ENCODE measurements at places on chromosomes 2 and 18. TPM values are rescaled to one million over a fixed set of nuclear protein-coding genes. Genes with fewer than 3 reads are reported as not detected.

The ZNF804A gene
- polyA plus RNA-seq, result 0.96 TPM

- DNase-seq, result no peak
Observed at GRCh38 chr2:99473518-99474083, 16.2 kb downstream of the REV1 start.

GRCh38 chr18:73110307-73110706 lies 242.5 kb upstream of the NETO1 start:
- DNase-seq, result no peak

The REG1B gene
- not detected for polyA plus RNA-seq

DNA sequence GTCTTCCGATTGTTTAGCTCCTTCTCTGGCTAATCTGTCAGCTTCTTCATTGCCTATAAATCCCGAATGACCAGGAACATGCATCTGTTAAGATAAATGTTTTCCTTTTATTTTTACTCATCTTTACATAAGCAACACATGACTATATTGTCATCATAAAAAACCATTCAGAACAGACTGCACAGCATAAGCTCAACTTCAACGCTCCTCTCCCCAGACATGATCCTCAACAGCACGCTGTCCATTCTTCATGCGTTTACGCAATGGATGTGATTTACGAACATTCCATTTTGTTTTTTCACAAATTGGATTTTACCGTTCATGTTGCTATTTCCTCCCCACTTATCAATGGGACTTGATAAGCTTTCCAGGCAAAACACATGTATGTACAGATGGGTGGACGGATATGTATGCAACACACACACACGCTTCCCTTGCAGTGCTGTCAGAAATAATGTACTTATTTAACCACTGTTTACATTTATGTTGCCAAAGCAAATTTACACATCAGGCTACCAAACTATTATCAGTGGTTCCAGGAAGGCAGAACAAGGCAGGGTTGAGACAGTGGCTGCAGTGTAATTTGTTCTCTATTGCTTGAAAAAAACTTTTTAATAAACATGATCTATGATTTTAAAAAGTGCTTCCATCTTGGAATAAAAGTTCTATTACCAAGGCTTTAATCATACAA lies 12.2 kb downstream of the RNASEH1 start:
- no peak for DNase-seq

GRCh38 chr18:5967666-5968065 lies 72.3 kb upstream of the TMEM200C start:
- DNase-seq, result no peak

The MAP3K19 gene
- not detected for polyA plus RNA-seq

DNA sequence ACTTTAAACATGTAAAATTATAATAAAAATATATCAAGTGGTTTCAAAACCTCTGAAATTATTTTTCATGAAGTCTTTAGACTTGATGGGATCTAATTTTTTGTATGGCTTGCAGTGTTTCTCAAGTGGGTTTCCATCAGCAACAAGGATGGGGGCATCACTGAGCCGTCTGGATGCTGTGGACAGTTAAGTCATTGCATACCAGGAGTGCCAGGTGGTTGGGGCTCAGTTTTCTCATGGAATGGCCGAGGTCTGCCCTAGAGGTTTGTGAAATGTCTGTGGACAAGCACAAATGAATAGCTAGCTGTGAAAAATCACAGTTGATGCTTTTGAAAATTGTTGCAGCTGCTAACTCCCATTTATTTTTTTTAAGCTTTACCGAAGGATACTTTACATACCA lies 1.7 kb downstream of the PRELID3A start:
- DNase-seq, result no peak

The MIB1 gene
- 10.0 TPM for polyA plus RNA-seq

DNA sequence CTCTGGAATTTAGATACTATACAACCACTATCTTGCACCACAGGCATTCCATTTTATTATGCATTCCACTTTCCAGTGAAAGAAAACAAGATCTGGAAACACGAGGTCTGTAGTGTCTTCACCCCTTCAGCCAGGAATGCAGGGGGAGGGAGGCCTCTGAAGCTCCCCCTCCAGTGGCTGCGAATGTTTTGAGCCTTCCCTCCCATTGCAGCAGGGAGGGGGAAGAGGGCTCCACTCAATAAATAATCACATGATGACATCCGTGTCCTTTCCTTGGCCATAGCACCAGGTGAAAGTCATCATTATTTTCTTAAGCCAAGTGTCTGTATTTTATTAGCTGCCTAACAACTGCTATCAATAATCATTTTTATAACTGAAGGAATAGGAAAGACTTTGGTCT lies 38.6 kb downstream of the ALPK2 start:
- DNase-seq, result peak; percentile 84

GRCh38 chr2:210399440-210400041 lies 77.0 kb downstream of the LANCL1 start:
- no peak for DNase-seq

The ADRA2B gene
- polyA plus RNA-seq, result not detected

The CACNB4 gene
- polyA plus RNA-seq, result 0.12 TPM

The G6PC2 gene
- not detected for polyA plus RNA-seq

GRCh38 chr18:14914771-14915170 lies 166.8 kb downstream of the ANKRD30B start:
- no peak for DNase-seq

The TMEM178A gene
- polyA plus RNA-seq, result 2.0 TPM

- no peak for DNase-seq
Observed at GRCh38 chr18:6504605-6505497, 90.1 kb upstream of the L3MBTL4 start.

- DNase-seq, result no peak
Observed at GRCh38 chr2:40439473-40439872, 12.4 kb downstream of the SLC8A1 start.

DNA sequence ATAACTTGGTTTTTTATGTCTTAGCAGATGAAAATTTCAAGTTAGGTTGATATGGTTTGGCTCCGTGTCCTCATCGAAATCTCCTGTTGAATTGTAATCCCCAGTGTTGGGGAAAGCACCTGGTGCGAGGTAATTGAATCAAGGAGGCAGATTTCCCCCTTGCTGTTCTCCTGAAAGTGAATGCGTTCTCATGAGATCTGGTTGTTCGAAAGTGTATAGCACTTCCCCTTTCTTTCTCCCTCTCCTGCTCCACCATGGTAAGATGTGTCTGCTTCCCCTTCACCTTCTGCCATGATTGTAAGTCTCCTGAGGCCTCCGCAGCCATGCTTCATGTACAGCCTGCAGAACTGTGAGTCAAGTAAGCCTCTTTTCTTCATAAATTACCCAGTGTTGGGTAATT lies 242.1 kb upstream of the TNP1 start:
- DNase-seq, result no peak

- no peak for DNase-seq
Observed at GRCh38 chr18:77870199-77870598, 620.6 kb downstream of the GALR1 start.

GRCh38 chr18:75132931-75133525 lies 75.9 kb downstream of the PTGR3 start:
- DNase-seq, result no peak

DNA sequence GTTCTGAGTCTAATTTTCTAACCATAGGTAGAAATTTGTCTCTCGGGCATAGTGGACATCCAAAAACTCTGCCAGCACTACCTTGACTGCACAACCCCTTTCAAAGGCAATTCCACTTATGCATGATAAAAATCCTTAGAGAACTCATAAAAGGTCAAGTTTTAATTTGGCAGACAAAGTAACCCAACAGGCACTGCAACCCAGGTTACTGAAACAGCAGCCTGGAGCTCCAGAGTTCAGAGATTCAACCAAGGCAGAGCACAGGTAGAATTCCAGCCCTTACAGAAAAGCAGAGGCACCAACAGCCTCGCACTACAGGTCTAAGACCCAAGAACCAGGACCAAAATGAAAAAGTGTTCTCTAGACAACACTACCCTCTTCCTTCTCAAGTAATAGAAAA lies 1.8 kb downstream of the DTNB start:
- DNase-seq, result no peak

The CCDC68 gene
- polyA plus RNA-seq, result 0.34 TPM

The NOSTRIN gene
- polyA plus RNA-seq, result not detected

The REEP1 gene
- polyA plus RNA-seq, result 0.28 TPM

GRCh38 chr2:236643480-236643879 lies 73.9 kb downstream of the ACKR3 start:
- no peak for DNase-seq

DNA sequence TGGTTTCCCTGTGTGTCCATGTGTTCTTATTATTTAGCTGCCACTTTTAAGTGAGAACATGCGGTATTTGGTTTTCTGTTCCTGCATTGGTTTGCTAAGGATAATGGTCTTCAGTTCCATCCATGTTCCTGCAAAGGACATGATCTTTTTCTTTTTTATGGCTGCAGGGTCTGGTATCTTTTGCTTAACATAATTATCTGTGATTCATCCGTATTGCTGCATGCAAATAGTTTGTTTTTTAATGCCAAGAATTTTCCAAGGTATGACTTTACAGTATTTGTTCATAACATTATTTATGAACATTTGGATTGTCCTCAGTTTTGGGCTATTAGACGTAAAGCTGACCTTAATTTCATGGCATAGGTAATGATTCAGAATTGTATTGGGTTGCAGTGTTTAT lies 17.8 kb downstream of the GIGYF2 start:
- DNase-seq, result no peak

The NCKAP5 gene
- polyA plus RNA-seq, result 2.1 TPM

DNA sequence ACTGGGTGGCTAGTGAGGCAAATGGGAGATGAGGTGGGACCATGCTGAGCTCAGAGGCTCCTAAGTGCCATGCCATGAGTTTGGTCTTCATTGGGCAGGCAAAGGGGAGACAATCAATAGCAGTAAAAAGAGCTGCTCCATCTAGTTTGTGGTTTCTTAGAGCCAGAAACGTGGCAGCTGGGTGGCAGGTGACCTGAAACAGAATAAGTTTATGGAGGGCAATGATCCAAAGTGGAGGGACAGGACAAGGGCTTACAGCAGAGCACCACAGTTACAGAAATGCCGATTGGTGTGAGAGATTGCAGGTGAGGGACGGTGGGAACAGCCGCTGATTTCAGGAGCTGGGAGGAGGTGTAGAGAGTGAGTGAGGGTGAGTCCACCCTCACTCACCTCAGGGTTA lies 237.0 kb downstream of the LPIN1 start:
- no peak for DNase-seq

GRCh38 chr2:232787806-232788205 lies 11.4 kb upstream of the KCNJ13 start:
- DNase-seq, result no peak

The CARF gene
- polyA plus RNA-seq, result 7.7 TPM

- no peak for DNase-seq
Observed at GRCh38 chr2:73114273-73114867, 1.6 kb upstream of the RAB11FIP5 start.

DNA sequence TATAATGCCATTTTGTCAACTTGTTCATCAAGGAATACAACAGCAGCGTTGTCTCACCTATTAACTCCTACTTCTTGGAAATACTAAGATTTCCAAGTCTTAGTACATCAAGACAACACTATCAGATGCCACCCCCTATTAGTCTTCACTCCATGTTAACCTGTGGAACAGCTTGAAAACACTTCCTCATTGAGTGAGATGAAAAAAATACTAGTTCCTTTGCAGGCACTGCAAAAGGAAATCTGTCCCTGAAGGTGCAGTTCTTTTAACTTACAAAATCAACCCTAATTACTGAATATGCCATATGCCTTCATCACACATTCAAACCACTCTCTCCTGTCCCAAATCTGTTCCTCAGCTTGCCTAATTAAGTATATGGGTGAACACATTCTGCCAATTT lies 4.0 kb downstream of the CWC22 start:
- no peak for DNase-seq

DNA sequence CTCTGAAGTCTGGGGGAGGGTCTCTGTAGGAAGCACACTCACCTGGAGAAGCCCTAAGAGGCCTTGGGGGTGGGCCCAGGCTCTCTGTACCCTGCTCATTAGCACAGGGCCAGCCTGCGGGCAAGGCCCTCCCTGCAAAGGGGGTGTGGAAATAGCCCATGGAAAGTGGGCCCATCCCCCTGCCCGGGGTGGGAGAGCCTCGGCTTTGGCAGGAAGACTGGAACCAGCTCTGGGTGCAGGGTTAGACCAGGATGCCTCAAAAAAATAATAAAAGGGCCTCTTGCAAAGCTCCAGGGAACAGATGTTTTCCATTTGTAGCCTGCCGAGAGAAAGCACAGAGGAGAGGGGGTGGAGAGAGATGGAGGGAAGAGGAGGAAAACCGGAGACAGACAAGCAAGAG lies 98.7 kb downstream of the STPG4 start:
- peak; percentile 68 for DNase-seq

- no peak for DNase-seq
Observed at GRCh38 chr2:156810094-156810493, 373.9 kb downstream of the GPD2 start.

DNA sequence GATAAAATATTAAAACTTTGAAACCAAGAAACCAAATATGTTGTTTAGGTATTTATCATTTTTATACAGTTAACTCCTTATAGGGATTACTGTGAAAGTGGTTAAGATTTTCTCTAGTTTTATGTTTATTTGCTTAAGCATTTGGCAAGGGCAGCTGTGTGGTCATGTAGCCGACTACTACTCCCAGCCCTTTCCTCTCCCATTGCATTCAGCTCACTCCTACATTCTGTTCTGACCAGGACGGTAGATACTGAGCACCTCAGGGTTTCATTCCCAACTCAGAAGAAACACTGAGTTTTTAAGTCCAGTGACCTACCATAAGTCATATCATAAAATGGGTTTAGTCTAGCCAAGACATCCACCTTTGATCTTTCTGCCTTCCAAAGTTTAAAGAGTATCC lies 19.8 kb downstream of the FZD5 start:
- DNase-seq, result no peak

DNA sequence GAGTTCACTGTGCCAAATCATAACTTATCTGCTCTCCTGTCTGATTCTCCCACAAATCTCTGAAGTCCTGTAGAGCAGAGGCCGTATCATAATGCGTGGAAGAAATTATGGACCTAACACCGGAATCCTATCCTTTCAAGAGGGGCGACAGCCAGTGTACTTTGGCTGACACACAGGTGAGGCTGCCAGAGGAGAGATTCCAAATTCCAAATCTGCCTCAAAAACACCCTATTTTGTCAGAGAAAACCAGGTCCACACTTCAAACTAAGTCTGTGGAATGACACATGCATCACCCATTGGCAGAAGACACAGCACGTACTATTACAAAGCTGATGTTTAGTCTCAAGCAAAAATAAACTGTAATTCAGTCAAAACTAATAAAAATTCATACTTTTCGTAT lies 139.2 kb upstream of the PID1 start:
- no peak for DNase-seq

DNA sequence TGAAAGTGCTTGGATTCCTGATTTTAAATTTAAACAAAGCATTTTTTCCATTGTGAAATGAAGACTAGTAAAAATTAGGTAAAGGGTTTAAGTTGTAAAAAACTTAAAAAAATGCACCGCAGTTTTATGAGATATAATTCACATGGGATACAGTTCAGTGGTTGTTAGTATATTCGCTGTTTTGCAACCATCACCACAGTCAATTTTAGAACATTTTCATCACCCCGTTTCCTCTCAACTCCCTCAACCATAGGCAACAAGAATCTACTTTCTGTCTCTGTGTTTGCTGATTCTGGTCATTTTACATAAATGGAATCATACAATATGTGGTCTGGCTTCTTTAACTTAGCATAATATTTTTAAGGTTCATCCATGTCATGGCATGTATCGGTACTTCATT lies 4.0 kb downstream of the DGKD start:
- no peak for DNase-seq

- DNase-seq, result no peak
Observed at GRCh38 chr2:62046141-62046540, 140.7 kb downstream of the COMMD1 start.

- no peak for DNase-seq
Observed at GRCh38 chr2:18911416-18911815, 322.0 kb upstream of the NT5C1B start.
